ENCODE measurements at places on chromosomes 1 and 21. TPM values are rescaled to one million over a fixed set of nuclear protein-coding genes. Genes with fewer than 3 reads are reported as not detected.

OMA1 gene
- 8.4 TPM for polyA plus RNA-seq

TTC22 gene
- not detected for polyA plus RNA-seq

- DNase-seq, result no peak
Observed at GRCh38 chr1:113073479-113073950, 517 bp downstream of the LRIG2 start.

- DNase-seq, result no peak
Observed at GRCh38 chr1:167248707-167249642, 28.3 kb downstream of the POU2F1 start.

RPTN gene
- polyA plus RNA-seq, result not detected

CXADR gene
- polyA plus RNA-seq, result 0.01 TPM

All from BJ (cell line).